Lung microvascular endothelial cell (primary cell): ENCODE measurements at places on chromosomes 1 and 21.
A peak's percentile ranks its signal among the peaks of the same experiment; 100 is the strongest.

- DNase-seq, result no peak
Observed at GRCh38 chr1:224730965-224731364, 114.8 kb downstream of the CNIH3 start.

- DNase-seq, result peak; percentile 27
Observed at GRCh38 chr1:236051242-236051791, 13.6 kb downstream of the NID1 start.

GRCh38 chr1:197916500-197916983 is 630 bp upstream of the LHX9 start:
- DNase-seq, result no peak

GRCh38 chr1:219900201-219900600 is 28.2 kb downstream of the SLC30A10 start:
- no peak for DNase-seq

GRCh38 chr21:22585558-22585957 is 1587.3 kb downstream of the NCAM2 start:
- DNase-seq, result no peak

DNA sequence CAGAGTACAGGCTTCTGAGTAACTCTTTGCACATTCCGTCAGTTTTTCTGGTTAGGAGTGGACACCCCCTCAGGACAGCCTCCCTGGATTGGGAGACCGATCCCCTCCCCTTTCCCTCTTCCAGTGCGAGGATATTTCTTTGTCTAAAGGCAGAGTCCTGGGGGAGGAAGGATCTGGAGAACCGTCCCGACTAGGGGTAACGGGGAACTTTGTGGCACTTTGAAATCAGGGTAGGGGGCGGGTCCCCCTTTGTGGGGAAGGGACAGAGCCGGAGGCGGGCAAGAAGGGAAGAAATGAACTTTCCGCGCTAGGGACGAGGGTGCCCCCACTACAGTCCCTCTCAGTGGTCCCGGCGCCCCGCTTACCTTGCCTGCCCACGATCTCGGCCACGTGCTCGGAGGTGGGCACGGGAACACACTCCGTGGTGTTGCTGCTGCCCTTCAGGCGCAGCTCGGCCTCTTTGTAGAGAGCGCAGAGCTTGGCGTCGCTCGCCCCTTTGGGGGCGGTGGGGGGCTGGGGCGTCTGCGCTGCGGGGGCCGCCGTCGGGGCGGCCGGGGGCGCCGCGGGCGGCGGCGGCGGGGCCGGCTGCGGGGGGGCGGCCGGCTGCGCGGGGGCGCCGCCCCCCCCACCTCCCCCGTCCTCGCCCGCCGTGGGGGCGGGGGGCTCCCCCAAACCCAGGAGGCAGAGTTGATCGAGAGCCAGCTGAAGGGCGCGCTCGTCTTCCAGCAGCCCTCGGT is 917 bp downstream of the MEX3A start:
- DNase-seq, result no peak

- DNase-seq, result no peak
Observed at GRCh38 chr1:202700061-202700460, 10.2 kb downstream of the SYT2 start.

- DNase-seq, result peak; percentile 3
Observed at GRCh38 chr1:65791801-65792668, 660 bp upstream of the PDE4B start.

DNA sequence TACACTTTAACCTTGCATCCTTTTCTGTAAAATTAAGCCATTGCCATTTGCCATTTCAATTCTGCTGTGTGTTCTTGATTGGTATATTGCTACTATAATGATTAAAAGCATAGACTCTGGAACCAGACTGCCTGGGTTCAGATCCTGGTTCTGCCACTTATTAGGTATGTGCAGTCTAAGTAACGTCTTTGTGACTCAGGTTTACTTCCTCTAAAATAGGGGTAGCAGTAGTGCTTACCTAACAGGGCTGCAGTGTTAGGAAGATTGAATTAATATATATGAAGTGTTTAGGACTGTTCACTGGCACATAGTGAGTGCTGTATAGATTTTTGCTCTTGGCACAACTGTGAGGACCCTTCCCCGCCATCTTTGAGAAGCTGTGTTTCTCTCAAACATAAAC is 4.4 kb downstream of the CDC42 start:
- DNase-seq, result no peak

GRCh38 chr1:72851597-72851996 is 569.3 kb upstream of the NEGR1 start:
- no peak for DNase-seq

- DNase-seq, result no peak
Observed at GRCh38 chr1:121546830-121547591, 362.2 kb downstream of the SRGAP2C start.

DNA sequence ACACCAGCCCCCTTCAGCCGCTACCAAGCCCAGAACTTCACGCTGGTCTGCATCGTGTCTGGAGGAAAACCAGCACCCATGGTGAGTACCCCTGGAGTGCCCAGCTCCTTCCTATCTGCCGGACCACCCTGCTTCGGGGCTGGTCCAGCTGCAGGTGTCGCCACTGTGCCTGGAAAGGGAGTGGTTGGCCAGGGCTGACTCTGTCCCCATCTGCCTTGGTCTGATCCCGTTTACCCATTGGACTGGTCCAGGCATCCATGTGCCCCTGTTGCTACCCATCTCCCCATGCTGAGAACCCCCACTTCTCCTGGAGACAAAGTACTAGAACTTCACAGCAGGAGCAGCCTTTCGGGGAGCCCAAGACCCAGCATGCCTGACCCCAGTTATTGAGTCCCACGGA is 118.6 kb upstream of the KLHDC7A start:
- DNase-seq, result no peak

DNA sequence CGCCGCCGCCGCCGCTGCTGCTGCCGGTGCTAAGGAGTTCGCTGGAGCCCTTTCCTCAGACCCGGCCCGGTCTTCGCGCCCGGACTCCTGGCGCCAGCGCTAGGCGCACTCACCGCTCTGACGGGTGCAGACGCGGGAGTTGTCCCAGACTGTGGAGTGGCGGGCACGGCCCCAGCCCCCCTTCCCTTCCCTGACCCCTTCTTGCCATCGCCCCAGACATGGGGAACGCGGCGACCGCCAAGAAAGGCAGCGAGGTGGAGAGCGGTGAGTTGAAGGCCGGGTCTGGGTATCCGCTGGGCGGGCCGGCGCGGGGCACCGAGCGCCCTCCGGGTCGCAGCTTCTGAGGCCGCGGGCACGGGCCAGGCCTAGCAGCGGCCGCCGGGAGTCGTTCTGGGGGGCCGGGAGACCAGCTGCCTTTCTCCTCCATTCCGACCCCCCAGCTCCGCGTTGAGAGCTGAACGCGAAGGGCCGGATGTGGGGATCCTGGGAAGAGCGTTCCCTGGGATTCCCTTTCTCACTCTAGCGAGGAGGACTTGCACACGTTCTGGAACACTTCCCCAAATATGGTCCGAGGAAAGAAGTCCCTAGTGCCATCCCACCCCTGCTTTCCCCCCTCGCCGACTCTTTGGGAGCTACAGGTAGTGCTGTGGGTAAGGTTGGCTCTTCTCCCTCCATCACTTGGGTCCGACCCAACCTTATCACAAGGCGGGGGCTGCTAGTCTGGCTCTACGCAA is 65.8 kb upstream of the PRKACB start:
- DNase-seq, result no peak

DNA sequence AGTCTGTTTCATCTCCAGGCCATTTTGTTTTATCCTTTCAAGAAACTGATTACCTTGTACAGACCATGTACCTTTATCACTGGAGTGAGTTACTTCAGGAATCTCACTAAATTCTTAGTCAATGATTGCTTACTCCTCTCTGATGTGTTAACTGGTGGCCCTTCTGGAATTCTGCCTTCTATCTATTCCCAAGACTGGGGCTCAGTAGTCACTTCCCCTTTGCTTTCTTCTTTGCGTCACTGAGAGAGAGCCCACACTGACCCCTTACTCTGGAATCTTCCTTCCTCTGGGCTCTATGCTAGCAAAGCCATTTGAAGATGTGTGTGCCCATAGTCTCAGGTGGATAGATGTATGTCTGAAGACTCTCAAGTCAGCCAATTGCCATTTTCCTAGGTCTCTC is 34.6 kb downstream of the XCL2 start:
- DNase-seq, result no peak

DNA sequence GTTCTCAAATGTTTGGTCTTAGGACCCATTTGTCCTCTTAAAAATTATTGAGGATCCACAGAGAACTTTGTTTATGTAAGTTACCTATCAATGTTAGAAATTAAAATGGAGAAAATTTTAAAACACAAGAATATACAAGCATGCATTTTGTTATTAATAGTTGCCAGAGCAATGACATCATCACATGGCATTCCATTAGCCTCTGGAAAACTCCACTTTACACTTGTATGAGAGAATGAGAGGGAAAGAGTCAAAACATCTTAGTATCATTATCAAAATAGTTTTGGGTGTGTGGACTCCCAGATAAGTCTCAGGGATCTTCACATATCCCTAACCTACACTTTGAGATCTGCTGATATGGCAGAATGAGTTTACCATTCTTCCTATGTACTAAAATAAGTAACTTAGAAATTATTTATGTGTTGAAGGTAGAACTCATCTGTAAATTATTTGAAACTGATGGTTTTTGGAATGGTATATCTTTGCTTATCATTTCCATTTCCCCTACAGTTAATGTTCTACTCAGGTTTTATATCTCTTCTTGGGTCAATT is 48.8 kb downstream of the RNF220 start:
- DNase-seq, result peak; percentile 10

DNA sequence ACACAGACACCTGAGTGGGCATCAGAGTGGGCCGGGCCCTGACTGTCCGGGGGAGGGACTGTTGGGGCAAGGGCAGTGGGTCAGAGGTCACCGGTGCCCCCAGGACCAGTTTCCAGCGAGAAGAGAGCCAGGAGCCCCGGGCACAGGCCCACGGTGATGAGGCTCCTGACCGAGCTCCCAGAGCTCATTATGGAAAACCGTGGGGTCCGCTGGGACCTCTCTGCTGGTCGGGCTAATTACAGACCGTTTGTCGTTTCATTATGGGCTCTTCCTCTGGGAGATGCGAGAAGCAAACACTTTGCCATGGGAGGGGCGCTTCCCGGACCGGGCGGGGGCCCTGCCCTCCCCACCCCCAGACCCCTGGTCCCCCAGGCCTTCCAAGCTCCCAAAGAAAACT is 12.0 kb upstream of the TTLL10 start:
- DNase-seq, result no peak

DNA sequence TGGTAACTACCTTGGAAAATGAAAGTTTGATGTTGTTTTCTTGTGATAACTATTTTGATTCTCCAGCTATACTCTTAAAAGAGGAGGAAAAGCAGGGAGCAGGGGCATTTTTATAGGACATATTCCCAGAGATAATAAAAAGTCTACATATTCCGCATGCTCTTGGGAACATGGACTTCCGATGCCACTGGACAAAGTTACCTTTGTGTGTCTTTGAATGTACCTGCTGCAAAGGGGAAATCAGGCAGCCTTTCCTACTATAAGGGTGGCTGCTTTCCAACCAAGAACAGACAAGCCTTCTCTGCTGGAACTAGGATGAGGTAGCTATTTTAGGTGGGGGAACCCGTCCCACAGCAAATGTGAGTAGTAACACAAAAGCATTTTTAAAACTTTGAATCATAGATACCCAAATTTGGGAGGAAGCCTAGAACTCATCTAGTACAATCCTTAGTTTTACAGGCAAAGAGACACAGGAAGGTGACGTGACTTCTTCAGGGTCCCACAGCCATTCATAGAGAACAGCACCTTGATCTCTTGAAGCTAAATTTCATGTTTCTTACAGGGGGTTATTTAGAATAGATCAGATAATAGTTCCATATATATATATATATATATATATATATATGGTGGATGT is 179.9 kb downstream of the FASLG start:
- no peak for DNase-seq

GRCh38 chr1:29394521-29395225 is 158.4 kb downstream of the PTPRU start:
- no peak for DNase-seq

DNA sequence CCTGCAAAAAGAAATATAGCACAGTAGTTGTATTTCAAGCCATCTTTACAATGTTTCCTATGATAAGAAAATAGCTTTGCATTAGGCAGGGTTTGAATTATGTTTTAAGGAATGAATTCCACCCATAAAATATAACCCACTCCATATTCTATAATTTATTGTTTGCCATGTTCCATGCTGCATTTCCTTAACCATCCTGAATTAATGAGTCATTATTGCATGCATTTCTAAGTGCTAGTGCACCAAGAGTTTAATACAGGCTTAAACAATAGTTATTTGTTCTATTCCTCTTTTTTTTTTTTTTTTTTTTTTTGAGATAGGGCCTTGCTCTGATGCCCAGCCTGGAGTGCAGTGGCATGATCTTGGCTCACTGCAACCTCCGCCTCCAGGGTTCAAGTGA is 45.2 kb downstream of the MIGA1 start:
- DNase-seq, result no peak

DNA sequence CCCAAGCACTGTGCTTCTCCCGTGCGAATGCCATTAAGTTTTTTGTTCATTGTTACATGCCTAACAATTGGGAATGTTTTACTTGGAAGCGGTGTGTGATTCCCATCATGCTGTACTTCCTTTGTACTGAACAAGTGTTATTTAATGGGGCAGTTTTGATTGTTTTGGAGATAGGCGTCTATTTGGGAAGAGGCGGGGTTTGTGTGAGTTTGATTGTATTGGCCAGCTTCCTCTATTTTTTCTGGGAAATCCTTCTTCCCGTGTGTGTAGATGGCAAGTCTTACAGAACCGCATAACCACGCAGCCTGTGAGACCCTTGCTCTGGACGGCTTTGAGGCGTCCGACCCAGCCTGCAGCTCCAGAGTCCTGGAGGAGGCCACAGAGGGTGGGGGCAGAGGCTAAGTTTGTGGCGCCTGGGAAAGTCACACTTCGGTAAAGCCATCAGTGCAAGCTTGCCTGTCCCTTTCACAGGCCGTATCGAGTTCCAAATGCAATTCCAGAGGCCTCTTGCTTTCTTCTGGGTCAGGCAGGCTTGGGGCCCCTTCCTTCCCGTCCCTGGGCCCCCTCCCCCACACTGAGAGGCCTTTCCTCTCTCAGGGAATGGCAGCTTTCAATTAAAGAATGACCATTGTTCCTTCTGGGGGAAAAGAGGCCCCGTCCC is 210.3 kb downstream of the TOMM20 start:
- DNase-seq, result peak; percentile 98

GRCh38 chr1:156310962-156311361 is 11.9 kb upstream of the VHLL start:
- no peak for DNase-seq

- no peak for DNase-seq
Observed at GRCh38 chr1:42003433-42003832, 84.7 kb upstream of the HIVEP3 start.

DNA sequence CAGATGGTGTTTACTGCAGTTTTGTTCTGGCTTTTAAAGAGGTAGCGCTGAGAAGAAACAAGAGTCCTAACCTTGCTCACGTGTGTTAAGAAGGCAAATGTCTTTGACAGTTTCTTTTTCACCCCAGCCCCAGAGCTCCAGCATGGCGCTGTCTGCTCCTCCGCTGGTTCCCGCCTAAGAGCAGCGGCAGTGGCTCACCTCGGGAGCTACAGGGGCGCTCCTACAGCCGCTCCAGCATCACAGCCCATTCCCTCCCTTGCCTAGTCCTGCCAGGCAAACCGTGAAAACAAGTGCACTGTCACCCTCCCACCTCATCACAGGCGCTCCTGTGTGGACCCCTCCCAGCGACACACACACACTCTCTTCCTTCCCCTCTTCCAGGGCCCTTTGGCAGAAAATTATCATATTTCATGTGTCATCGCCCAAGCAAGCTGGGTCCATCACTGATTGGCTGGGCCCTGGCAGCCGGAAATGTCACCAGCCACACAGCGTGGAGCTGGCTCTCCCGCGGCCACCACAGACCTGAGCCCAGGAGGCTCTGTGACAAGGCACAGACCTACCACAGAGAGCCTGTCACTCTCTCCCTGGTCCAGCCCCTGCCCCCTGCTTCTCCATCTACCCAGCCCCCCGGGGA is 1.2 kb upstream of the HIVEP3 start:
- peak; percentile 67 for DNase-seq

- DNase-seq, result no peak
Observed at GRCh38 chr1:226891346-226891745, 20.9 kb downstream of the PSEN2 start.
